ENCODE measurements at places on chromosomes 5 and 9. TPM values are rescaled to one million over a fixed set of nuclear protein-coding genes. Genes with fewer than 3 reads are reported as not detected.

TRAF1 gene
- 2.7 TPM for total RNA-seq

GRIA1 gene
- not detected for total RNA-seq

INSL6 gene
- total RNA-seq: not detected

PCDHGA6 gene
- total RNA-seq: 0.20 TPM

CEL gene
- 0.40 TPM for total RNA-seq

SPINK7 gene
- total RNA-seq: not detected

IRX4 gene
- 0.31 TPM for total RNA-seq

SPATA31C1 gene
- total RNA-seq: not detected

CCDC171 gene
- 0.53 TPM for total RNA-seq

ORM2 gene
- total RNA-seq: not detected

SELENOP gene
- total RNA-seq: 0.18 TPM

PKD2L2 gene
- 0.12 TPM for total RNA-seq

CDKN2A gene
- not detected for total RNA-seq

PDE8B gene
- 1.7 TPM for total RNA-seq

RAB3C gene
- total RNA-seq: not detected

USP20 gene
- total RNA-seq: 4.1 TPM

PRDM9 gene
- total RNA-seq: not detected

CCL27 gene
- total RNA-seq: not detected

Data from A549 treated with Hydrocortisone at 1 μM for 4 hours (cell line).